ENCODE measurements at places on chromosomes 2 and 18. TPM values are rescaled to one million over a fixed set of nuclear protein-coding genes. Genes with fewer than 3 reads are reported as not detected.

The GPR75 gene
- 4.6 TPM for polyA plus RNA-seq

The FLACC1 gene
- polyA plus RNA-seq: 4.1 TPM

GRCh38 chr18:69943021-69943420 lies 4.7 kb downstream of the CD226 start:
- DNase-seq: no peak

DNA sequence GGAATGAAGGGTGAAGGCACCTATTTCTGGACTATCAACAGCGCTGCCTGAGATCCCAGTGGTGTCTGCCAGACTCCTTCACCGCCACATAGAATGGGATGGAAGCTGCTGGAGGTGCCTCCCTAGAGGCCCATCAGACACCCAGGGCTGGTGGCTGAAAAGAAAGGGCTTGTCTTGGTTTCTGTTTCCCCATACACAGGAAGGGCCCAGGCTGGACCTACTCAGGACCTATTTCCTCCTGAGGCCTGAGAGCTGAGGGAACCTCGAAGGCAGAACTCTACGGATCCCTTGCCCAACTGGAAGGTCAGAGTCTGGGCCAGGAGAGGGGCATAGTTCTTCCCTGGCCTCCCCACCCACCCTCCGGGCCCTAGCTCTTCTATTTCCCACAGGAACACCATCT lies 2.9 kb upstream of the CLEC4F start:
- DNase-seq: no peak

DNA sequence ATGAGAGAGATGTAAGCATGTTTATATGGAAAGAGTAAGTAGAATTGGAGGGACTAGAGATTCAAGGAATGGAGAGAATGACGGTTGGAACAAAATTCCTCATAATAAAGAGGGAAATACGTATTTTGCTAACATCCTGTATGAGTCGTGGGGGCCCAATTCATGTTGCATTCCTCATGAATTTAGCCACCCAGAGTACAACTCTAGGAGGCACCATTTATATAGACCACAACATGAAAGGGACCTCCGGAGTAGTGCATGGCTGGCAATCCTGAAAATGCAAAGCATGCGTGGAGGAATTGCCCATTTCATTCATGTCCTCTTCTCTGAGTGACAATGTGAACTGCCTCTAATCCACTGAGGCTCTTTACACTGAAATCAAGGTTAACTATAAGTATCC lies 168.2 kb downstream of the ZEB2 start:
- no peak for DNase-seq

GRCh38 chr2:170816504-170817092 lies at the start of gene GAD1:
Gene GAD1 (plus strand): TSS chr2:170816887. CDS start chr2:170818592, 1,705 bp downstream.
- no peak for DNase-seq

DNA sequence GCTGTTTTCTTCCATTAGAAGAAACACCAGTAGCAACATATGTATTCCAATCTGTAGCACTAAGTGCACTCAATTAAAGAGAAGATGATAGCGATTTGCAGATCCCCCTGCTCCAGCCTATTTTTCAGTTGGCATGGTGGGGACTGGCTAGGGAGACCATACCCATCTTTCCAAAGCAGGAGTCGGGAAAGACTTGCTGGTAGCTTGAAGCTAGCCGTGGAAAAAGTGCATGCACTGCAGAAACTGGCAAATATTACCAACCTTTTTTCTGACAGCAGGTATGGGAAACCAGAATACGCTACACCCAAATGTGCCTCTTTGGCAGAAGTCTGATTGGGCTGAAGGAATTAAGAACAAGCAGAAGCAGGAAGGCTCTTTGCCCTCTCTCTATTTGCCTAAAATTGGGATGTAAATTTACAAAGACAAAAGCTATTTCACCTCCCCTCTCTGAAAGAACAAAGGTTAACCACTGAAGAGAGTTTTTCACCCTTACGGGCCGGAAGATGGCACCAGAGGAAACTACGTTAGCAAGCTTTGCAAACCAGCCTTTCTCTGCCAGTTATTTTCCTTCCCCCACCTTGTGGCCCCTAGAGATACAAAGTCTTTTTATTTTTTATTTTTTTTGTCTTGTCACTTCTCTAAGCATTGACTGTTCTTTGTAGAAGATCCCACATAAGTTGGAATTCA lies 273.1 kb downstream of the DLGAP1 start:
- no peak for DNase-seq

- no peak for DNase-seq
These were observed 1544.2 kb upstream of the TMEFF2 start for GRCh38 chr2:193738892-193739291.

GRCh38 chr2:191748059-191748461 lies 70.1 kb downstream of the NABP1 start:
- DNase-seq: no peak
